ENCODE measurements at places on chromosomes 2 and 18.

- DNase-seq, result no peak
These were observed 511.2 kb downstream of the SOX11 start for GRCh38 chr2:6203291-6203959.

DNA sequence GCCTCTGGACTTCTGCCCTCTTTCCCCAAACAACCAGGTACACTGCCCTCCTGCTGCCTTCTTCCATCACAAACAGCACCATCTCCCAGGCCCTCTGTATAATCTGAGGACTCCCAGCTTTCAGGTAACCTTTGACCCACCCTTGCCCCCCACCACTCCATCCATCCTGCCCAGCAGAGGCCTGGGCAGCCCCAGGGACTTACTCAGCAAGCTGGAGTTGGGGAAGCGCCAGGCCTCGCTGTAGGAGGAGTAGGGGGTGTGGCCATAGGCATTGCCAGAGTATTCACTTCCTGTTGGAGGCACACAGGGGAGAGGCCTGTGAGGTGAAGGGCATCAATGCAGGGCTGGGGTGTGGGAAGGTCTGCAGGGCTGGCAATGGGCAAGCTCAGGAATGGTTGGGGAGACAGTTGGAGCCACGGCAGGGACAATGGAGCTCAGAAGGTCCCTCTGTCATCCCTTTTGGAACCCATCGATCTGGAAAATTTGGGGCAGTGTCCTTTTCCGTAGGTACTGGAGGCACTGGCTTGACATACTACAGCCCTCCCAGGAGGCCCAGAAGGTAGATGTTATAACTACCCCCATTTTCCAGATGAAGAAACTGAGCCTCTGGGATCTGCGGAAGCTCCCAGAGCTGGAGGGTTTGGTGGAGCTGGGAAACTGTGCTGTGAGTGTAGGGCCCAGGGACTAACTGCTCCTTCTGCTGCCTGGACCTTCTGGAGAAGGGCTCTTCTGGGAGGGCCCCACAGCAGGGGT, 46.3 kb downstream of the PSD4 start:
- no peak for DNase-seq

DNA sequence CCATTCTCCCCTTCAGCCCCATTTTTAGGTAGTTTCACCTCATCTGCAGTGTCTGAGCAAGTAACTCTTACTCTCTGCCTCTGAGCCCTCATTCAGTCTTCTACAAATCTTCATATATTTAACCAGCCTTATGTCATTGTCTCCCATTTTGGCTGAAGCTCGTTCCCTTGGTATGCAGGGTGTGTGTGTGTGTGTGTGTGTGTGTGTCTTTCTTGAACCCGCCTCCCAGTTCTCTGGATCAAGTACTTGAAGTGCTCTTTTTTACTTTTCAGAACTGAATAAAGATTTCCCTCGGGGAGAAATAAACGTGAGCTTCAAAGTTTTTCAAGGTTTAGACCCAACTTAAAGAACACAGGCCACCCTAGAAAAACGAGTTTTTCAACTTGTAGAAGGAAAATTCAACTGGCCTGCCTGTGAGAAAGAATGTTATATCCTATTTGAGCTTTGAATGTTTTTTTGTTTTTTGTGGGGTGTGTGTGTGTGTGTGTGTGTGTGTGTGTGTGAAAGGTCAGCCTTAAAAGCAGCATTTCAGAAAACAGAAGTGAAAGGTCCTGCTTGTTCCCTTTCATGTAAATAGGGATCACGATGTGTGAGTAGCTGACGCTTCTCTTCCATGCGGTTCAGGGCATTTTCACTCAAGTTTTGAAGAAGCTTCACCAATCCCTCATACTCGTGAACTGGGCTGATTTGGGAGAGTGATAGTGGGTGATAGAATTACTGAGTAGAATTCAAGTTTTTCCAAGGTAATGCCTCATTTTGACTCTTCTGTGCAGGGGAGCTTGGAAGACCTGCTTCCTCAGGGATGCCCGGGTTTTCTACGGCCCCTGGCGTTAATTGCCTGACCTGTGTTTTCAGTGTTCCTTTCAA, 50.6 kb upstream of the EML6 start:
- DNase-seq, result no peak

DNA sequence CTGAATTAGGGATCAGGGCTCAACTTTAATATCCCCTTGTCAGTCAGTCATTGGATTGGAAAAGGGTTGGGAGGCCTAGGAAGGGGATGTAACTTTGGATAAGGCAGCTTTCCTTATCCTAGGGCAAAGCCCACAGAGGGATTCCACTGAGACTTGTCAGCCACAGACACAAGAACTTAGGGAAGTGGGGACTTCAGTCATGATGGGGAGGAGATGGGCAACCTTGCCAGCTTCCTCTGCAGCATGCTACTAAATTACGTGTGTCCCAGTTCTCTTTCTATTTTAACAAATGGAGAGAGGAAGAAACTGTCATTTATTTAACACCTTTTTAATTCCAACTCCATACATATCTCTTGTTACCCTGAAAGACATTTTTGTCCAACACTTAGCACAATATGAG, 237.8 kb downstream of the WDR7 start:
- DNase-seq, result no peak

- DNase-seq, result no peak
These were observed 111.3 kb downstream of the ESCO1 start for GRCh38 chr18:21489119-21489750.

DNA sequence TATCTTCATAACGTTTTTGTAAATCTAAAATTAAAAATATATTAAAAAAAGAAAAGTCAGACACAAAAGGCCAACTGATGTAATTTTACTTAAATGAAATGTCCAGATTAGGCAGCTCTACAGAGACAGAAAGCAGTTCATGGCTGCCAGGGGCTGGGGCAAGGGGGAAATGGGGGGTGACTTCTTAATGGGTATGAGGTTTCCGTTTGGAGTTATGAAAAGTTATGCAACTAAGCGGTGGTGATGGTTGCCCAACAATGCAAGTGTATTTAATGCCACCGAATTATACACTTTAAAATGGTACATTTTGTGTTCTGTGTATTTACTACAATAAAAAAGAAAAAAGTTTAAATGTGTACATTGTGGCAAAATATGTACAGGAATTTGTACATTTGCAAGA, 70.2 kb upstream of the TEX51 start:
- DNase-seq, result no peak

DNA sequence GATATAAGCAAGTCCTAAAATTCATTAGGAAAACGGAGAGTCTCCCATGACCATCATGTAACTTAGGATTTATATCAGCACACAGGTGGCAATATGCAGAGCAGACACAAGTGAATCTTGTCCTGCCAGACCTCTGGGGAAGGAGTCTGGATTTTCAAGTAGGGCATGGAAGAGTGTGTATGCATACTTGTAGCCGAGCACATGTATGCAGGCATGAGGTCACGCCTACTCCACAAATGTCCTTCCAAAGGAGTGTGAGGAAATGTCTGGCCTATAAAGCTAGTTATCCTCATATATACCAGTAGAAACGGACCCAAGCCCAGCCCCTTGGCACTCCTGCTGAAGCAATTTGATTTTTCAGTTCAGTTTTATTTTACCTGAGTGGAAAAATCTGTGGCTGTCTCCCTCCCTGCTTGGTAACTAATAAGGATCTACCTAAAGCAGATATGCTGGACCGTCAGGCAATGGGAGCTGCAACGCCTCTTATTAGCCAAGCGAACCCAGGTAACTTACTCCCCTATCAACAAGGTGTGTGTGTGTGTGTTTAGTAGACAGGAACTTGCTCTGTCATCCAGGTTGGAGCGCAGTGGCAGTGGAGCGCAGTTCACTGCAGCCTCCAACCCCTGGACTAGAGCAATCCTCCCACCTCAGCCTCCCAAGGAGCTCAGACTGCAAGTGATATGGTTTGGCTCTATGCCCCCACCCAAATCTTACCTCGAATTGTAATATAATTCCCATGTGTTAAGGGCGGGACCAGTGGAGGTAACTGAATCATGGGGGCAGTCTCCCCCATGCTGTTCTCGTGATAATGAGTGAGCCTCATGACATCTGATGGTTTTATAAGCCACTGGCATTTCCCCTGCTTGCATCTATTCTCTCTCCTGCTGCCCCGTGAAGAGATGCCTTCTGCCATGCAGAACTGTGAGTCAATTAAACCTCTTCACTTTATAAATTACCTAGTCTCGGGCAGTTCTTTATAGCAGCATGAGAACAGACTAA, 2.8 kb downstream of the STAT1 start:
- no peak for DNase-seq

DNA sequence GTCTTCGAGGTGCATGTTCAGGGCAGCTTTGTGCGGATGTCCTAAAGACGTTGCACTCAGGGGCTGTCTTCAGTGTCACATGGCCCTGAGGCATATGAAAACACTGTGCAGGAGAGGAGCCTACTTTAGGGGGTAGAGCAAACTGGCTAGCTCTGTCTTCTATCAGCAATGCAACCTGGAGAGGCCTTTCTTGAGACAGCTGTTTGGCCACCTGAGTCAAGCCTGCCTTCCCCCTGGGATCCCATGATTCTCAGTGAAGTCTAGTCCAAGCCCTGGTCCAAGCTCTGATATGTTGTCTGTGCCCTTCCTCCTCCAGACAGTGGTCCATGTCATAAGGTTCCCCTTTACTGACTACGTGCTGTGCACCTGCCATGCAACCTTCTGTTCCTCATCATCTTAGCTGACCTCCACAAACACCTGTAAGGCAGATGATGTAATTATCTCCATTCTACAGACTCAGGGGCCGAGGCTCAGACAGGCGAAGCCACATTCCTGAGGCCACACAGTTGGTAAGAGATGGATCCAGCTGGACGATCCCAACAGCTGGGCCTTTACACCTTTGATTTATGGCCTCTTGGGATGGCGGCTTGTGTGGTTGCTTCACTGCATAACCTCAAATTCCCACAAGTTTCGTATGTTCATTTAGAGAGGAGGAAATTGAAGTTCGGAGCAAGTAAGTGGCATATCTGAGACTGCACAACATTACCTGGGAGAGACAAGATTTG, 109.9 kb downstream of the COPS8 start:
- DNase-seq, result no peak

DNA sequence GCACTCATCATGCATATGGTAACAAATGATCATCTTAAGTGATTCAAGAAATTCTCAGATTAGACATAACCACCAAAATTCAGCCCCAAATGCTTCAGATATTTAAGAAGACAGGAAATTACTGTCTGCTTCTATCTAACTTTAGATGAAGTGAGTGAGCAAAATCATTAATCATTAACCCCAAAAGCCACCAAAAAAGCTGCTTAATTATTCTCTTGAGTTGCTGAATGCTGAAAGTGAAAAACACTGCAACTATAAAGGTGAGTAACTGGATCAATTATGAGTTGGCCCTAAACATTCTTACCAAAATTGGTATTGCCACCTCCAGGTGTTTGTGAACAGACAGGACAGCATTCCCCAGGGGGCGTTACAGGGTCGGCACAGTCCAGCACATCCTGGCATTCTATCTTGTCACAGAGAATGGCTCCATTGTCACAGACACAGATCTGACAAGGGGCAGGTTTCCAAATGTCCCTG, 69.6 kb downstream of the COL5A2 start:
- no peak for DNase-seq

All from hypothalamus (tissue), 51 donors.